Immature natural killer cell (primary cell): ENCODE measurements at places on chromosomes 2 and 18.

GRCh38 chr2:203808046-203808750, 59.4 kb upstream of the CTLA4 start:
- DNase-seq = no peak

DNA sequence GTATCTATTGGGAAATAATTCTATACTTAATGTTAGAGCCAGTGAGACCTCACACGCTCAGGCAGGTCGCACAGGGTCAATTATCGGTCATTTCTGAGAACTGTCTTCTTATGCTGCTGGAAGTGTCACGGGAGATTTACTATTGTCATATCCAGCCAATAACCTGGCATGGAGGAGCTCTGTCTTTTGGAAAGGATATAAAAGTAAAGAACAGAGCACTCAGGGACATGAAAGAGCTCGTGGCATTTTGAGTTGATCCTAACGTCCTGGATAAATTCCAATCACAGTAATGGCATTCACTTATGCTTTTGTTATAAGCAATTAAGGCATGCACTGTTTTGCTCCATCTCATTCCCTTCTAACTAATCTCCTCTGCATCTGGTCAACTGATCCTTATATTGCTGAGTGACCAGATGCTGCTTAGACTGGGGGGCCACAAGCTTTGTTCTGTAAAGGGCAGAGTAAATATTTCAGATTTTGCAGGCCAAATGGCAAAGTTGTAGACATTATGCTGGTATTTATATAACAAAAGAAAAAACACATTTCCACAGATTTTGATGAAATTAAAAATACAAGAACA, 453.5 kb upstream of the SMIM21 start:
- DNase-seq = no peak

GRCh38 chr18:45317948-45318640, 297.2 kb upstream of the SLC14A2 start:
- no peak for DNase-seq

DNA sequence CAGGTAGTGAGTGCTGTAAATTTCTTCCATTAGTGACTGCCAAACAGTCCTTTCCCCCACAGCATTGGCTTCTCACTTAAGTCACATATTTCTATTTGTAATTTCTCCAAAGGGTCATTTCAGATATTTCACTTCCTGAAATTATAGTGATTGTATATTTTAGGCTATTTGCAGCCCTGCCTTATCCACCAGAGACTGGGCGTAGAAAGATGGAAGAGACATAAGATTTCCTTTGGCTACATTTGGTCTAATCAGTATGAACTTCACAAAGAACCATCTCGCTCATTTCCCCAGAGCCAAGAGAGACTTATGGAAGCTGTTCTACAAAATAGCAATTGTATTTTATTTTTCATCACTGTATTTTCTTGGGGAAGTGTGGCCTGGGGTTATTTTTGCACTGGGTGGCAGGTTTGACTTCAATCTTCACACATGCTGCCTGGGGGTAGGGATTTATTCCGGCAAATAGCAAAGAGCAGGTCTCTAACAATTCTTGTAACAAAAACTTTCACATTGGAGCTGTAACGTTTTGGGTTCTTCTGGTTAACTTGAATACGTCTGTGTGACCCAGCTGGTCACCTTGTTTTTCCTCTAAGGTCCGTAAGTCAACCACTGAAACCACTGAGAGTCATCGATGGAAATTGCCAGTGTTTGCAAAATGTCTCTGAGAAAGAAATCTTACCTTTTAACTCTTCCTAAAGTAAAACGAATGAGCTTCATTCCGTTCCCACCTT, 170.6 kb upstream of the SERPINE2 start:
- no peak for DNase-seq

- no peak for DNase-seq
Observed at GRCh38 chr2:8211384-8211783, 470.5 kb upstream of the ID2 start.

DNA sequence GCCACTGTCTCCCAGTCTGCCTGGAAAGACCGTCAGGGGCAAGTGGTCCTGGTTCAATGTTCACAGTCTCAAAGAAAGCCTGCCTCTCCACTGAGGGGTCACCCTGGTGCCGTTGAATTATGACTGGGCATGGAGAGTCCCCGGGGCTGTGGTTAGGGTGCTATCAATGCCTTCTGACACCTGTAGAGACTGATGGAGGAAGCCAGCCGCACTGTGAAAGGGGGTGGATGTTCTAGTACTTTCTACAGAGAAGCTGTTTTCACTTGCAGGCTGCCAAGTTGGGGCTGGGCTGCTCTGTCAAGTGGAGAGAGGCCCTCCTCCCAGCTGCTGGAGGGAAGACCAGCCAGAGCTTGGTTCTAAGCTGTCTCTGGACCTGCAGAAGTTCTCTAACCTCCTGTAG, 80.5 kb downstream of the BCL2L11 start:
- peak; percentile 7 for DNase-seq

- no peak for DNase-seq
Observed at GRCh38 chr2:203830304-203831055, 37.1 kb upstream of the CTLA4 start.

DNA sequence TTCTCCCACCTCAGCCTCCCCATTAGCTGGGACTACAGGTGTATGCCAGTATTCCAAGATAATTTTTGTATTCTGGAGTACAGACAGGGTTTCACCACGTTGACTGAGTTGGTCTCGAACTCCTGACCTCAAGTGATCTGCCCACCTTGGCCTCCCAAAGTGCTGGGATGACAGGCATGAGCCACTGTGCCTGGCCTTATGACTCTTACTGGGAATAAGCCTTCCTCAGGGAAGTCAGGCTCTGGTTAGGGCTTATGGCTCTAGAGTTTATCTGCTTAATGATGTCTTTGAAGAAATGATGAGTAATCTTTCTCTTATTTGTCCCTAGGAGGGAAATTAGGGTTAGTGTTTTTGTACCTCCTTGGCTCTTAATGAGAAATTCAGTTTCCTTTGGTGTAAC, 187.7 kb downstream of the FAM210A start:
- no peak for DNase-seq

DNA sequence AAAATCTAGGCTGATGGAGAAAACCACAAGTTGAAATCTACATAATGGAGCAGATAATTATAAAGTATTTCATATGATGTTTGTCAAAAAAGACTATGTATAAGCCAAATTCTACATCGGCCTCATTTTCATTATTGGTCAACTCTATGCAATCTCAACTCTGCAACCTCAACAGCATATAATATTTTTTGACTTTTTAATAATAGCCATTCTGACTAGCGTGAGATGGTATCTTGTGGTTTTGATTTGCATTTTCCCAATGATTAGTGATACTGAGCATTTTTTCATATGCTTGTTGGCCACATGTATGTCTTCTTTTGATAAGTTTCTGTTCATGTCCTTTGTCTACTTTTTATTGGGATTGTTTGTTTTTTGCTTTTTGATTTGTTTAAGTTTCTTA, 496.1 kb upstream of the SLC39A10 start:
- DNase-seq = no peak

GRCh38 chr2:21650569-21650968, 526.8 kb downstream of the TDRD15 start:
- DNase-seq = no peak

DNA sequence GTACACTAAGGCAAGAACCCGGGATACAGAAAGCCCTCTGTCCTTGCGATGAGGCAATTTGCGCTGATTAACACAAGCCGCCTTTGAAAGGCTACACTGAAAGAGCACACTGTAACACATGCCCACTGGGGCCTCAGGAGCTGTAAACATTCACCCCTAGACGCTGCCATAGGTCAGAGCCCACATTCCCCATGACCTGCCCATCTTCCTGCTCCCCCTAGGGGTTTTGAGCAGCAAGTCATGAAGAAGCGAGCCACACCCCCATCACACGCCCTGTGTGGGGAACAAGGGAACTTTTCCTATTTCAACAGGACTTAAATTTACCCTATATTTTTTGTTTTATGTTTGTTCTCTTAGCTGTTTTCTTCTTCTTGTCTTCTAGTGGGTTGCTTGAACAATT, 47.8 kb upstream of the SLC4A10 start:
- DNase-seq = no peak

- no peak for DNase-seq
Observed at GRCh38 chr2:26561376-26561775, 79.8 kb downstream of the CIB4 start.
